ENCODE measurements at places on chromosomes 12 and 14.

- no peak for DNase-seq
Observed at GRCh38 chr12:108914121-108914531, 34.2 kb downstream of the DAO start.

- DNase-seq: no peak
Observed at GRCh38 chr12:3251691-3252090, 174.5 kb downstream of the TSPAN9 start.

- DNase-seq: peak; percentile 4
Observed at GRCh38 chr12:114476159-114476558, 70.2 kb upstream of the TBX5 start.

DNA sequence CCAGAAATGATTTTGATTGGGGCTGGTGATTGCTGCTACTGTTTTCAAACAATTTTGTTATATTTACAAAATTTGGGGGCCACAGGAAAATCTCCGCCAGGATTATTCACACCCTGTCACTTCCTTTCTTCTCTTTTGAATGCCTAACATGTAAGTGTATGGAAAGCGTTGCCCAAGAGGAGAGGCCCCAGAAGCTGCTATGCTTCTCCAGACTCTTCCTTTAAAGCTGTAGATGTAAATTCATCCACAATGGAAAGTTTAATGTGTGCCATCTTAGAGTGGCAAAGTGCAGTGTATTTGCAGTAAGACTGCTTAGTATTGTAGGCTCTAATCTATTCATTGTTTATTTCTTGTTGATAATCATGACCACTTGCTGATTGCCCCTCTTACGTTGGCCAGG, 136.7 kb upstream of the LRIG3 start:
- DNase-seq: peak; percentile 43

- DNase-seq: no peak
Observed at GRCh38 chr12:28865776-28866175, 283.3 kb upstream of the FAR2 start.

- DNase-seq: no peak
Observed at GRCh38 chr14:35248476-35248788, 43.8 kb upstream of the PSMA6 start.

DNA sequence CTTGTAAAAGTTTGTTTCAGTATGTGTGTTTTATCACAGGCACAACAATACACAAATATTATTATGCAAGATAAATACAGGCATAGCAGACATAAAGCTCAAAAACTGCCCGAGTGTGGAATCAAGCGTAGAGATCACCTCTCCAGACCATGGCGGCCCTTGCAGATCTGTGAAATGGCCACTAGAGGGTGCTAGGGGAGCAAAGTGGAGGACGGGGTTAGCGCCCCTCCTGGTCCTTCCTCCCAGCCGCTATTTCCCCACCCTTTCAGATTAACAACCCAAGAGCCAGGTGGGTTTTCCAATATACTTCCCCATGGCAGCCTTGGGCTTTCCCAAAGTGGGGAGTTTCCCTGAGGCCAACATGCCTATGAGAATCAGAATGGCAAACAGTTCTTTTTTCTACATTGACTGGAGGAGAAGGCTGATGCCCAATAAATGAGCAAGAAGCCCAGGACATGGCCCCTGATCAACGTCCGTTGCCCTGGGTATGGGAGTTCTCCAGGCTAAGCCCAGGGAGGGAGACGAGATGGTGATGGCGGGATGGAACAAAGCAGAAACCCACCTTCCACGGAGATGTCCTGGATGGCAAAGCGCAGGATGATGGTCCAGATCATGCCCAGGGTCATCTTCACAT, 67.4 kb downstream of the ACTN1 start:
- DNase-seq: peak; percentile 67

DNA sequence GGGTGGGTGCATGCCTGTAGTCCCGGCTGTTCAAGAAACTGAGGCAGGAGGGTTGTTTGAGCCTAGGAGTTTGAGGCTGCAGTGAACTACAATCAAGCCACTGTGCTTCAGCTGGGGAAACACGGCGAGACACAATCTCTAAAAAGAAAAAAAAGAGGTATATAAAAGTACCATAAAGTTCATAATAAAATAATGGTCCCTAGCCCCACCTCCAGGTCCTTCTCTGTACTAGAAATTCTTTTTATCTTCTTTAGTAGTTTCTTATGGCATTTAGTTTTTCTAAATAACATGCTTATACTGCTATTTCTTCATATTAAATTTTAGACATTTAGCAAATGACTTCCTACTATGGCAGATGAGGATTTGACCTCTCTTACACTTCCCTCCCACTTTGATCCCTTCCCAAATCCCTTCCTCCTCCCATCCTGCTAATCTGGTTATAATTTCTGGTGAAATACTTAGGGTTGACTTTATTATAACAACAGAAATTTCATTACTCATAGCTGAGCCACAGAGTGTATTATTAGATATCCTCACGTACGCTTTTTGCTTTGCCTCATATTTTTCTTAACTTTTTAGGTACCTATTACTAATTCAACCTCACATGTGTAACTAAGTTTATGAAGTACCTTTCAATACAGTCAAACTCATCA, 94.7 kb downstream of the SLC41A2 start:
- peak; percentile 47 for DNase-seq

All from HCEC 1CT (cell line).